ENCODE measurements at places on chromosomes 5 and 9.

- no peak for DNase-seq
Observed at GRCh38 chr9:123268199-123268464, 254 bp downstream of the STRBP start.

DNA sequence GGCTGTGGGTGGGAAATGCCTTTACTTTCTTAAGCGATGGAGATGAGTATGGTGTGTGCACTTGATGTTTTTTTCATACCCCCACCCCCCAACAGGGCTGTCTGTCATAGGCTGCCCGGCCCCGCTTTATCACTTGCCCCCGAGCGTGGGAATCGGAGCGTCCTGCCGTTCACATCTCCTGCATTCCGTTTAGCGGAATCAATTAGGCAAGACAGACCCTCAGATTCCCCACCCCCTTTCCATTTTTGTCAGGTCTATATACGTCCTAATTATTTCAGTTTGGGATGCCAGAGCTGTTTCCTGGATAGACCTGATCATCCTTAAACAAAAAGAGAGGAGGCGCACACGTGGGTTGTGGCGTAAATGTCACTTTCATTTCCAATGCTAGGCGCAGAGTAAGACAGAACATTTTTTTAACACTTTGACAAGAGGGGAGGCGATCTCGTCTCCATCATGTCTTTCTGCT lies 217.2 kb downstream of the MEF2C start:
- no peak for DNase-seq

GRCh38 chr5:142428773-142429473 lies 104.1 kb upstream of the SPRY4 start:
- DNase-seq: no peak

- peak; percentile 89 for DNase-seq
Observed at GRCh38 chr5:77358255-77359205, 133.6 kb downstream of the WDR41 start.

DNA sequence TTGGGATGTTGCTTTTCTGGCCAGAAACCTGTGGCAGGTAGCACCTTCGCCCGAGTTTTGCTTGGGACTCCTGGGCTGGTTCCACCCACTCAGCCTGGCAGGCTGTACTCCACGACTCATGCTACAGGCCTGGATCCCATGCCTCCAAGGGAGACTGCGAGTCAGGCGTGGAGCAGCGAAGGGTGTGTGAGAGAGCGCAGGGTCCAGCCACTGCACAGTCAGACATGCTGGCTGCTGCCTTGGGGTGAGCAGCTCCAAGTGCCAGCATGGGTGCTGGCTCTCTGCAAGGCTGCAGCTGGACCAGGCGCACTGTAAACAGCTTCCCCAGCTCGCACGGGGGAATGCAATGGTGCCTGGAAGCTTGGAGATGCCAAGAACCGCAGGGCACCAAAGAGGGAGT lies 249.6 kb upstream of the EDIL3 start:
- no peak for DNase-seq

- no peak for DNase-seq
Observed at GRCh38 chr9:114008667-114009410, 69.3 kb downstream of the AMBP start.

DNA sequence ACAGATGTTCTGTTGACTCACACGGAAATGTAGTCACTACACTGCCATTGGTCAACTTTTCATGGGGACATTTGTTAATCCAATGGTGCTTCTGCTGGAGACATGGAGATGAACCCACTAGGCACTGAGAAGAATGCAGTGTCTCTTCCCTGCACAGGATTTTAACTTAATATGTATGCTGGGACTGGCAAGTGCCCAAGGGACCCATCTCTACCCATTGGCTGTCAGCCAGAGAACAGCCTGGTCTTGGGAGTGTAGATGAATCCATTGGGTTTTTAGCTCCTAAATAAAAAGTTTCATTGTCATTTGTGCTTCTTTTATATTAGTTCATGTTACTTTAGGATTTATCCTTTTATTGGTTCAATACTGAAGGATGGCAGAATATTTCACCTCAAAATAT lies 195.8 kb upstream of the CDH6 start:
- no peak for DNase-seq

DNA sequence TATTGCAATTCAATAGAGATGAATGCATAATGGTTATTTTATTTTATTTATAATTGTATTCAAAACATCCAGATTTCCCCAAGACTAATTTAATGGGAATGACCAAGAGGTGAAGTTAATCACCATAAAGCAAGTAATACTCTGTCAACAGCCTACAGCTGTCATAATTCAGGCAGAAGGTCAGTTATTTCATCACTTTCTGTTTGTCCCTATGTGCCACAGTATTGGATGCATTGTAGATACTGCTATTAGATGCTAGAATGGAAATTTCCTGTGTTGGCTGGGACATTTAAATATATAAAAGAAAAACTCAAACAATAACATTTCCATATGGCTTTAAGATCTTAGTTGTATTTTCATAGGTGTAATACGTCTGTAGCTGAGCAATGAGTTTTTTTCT lies 56.7 kb upstream of the MINAR2 start:
- no peak for DNase-seq

DNA sequence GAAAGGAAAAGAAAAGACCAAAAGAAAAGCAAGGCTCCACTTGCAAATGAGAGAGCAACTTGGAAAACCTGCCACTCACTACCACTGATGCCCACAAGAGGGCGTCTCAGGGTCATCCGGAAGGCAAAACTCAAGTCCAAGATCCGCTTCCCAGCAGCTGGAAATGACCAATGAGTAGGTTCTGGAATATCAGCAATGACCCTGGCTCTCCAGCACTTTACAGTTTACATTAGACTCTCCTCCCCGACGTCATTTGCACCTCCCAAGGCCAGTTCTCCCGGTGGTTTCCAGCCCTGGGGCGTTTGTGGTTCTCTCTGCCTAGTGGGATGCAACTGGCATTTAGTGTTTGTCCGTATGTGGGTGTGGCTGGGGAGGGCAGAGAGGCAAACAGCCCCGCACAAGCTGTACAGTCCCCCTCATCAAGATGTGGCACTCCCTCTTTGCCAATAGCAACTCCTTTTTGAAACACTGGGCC lies 193.8 kb upstream of the ZNF618 start:
- DNase-seq: peak; percentile 87

DNA sequence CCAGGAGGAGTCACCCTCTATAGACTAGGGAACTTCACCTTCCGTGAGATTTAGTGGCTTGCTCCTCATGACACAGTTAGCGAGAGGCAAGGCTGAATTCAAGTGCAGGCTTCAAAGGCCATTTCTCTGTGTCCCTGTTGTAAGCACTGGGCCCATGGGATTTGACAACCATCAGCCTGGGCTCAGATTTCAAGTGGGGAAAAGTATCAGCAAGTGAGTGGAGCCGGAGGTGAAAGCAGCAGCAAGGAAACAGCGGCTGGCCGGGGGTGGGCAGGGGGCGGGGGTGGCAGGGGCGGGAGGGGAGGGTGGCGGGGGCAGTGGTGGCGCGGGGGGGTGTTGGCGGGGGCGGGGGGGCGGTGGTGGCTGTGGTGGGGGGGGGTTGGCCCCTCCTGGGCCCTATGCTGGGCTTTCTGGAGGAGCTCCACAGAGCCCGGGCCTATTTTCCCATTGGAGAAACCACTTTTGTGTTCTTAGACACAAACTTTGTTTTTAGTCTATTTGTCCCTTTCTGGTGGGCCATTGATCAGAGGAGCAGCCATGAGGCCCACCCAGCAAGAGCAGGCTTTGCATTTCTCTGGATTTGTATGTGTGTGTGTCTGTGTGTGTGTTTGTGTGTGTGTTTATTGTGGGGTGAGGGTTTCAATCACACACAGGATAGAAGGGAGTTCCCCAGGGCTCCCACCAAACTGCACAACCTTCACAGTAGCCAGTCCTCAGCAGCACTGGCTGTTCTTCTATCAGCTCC lies 165.4 kb upstream of the RAI14 start:
- peak; percentile 46 for DNase-seq

- peak; percentile 46 for DNase-seq
Observed at GRCh38 chr5:73861313-73861988, 235.5 kb downstream of the ARHGEF28 start.

GRCh38 chr5:172707285-172708182 lies 63.5 kb downstream of the DUSP1 start:
- DNase-seq: peak; percentile 87

DNA sequence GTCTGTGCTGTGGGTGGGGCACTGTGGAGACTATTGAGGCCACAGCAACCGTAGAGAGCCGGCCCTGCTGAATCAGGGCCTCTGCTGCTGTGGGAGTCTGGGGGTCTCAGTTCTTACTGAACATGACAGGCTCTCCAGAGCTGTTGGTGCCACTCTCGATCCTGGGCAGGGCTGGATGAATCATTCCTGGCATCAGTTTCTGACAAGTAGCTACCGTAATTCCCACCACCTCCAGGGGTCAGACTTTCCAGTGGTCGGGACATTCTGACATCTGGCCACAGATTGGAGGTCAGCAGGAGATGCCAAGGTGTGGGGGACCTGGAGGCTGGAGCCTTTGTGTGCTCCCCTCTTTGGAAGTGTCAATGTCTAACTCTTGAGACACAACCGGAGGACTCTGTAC lies 188.4 kb downstream of the IRX2 start:
- DNase-seq: no peak

All from EH (cell line).